Activated gamma-delta T cell treated with anti-CD3 and anti-CD28 coated beads, Interleukin-2, amount 50 U/mL, for 16 hours (primary cell): ENCODE measurements at places on chromosomes 7 and 10.

DNA sequence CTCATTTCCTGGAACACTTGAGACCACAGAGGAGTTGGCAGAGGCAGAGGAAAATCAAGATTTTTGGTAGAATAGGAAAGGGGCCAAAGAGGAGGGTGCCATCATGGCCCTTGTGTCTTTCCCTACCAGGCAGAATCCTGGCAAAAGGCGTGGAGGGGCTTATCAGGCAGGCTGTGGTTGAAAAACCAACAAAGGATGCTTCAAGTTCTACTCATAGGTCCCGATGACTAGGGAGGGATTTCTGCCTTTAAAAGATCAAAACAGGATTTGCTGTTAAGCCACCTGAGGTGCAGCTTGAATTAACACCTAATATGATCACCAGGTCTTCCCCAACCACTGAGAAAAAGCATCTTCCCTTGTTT lies 45.7 kb downstream of the BPGM start:
- no peak for DNase-seq

DNA sequence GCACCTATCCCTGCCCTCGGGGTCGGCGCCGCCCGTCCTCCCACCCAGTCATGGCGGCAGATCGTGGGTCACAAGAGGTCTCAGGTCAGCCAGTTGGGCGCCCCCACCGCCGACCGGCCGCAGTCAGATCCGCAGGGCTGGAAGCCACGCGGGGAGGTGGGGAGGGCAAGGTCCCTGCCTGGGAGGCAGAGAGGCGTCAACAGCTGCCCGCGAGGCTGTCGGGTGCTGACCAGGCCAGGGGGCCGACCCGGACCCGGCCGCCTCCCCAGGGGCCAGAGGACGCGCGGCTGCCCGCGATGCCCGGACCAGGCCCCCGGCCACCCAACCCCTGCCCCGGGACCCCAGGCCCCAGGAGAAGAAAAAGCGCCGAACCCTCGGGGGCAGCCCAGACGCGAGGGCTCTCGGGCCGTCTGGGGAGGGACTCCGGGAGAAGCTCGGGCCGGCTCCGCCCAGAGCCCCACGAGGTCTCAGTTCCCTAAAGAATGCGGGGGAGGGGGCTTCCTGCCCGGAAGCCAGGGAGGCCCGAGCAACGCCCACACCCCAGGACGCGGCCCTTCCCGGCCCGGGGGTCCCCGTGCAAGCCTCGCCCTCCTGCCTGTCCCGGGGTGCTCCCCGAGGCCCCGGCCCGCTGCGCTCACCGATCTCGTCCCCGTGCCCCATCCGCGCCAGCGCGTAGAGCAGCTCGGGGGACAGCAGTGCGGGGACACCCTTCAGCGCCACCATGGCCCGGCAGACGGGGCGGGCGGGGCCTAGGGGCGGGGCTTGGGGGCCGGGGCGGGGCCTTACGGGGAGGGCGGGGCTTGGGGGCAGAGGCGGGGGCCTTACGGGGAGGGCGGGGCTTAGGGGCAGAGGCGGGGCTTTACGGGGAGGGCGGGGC lies at the start of gene FUOM:
TSS of gene FUOM (minus strand) at position 735 of the 877 bp plus-strand sequence. CDS start at position 723, 12 bp downstream.
- peak; percentile 48 for DNase-seq

GRCh38 chr10:86393862-86394455 lies 27.4 kb upstream of the GRID1 start:
- no peak for DNase-seq

DNA sequence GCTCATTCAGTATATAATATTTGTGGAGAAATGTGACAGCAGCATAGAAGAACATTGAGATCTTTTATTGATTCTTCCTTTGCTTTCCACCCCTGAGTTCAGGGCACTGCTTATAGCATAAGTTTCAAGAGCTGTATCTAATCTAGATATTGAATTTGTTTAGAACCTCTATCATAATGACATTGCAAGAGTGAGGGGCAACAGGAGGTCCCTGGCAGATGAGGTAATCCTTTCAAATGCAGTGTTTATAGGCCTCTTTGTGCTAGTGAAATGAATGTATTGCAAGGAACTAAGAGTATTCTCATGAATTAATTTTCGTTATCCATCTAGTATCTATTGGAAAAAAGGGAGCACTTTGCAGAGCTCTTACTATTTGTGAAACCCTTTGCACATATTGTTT lies 167.2 kb upstream of the FERD3L start:
- no peak for DNase-seq

GRCh38 chr10:101238732-101239105 lies 9.5 kb upstream of the LBX1 start:
- no peak for DNase-seq

GRCh38 chr7:158286210-158286609 lies 301.4 kb downstream of the PTPRN2 start:
- DNase-seq: no peak

DNA sequence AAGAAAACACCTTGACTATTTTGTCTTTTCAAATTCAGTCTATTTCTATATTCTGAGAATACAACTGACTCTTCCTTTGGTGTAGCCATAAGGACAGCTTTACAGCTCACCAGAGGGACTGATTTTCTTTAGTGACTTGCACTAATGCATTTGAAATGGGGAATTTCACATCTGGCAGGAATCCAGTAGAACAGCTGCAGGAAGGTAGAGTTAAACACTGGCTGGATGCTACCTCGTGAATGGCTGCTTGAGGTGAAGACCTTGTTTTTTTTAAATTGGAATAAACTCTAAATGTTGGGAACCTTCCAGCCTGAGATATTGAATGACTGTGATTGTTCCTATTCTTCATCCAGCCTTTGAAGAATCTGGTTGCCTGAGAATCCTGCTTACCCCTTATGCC lies 139.5 kb upstream of the STK17A start:
- DNase-seq: no peak

DNA sequence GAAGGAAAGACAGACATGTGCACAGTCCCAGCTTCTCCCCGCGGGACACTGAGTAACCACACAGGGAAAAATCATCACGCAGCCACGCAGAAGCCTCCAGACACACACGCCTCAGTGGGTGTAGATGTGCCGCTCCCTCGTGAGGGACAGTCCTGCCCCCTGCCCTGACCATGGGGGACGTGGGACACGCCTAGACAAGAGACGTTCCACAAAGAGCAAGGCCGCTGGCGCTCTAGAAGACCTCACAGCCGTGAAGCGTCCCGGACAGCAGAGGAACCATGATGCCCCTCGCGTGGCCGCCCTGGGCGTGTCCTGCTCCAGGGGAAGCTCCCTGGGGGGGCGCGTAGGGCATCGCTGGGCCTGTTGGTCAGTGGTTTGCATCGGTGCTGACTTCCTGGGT lies 210.8 kb downstream of the DNAJB6 start:
- no peak for DNase-seq

DNA sequence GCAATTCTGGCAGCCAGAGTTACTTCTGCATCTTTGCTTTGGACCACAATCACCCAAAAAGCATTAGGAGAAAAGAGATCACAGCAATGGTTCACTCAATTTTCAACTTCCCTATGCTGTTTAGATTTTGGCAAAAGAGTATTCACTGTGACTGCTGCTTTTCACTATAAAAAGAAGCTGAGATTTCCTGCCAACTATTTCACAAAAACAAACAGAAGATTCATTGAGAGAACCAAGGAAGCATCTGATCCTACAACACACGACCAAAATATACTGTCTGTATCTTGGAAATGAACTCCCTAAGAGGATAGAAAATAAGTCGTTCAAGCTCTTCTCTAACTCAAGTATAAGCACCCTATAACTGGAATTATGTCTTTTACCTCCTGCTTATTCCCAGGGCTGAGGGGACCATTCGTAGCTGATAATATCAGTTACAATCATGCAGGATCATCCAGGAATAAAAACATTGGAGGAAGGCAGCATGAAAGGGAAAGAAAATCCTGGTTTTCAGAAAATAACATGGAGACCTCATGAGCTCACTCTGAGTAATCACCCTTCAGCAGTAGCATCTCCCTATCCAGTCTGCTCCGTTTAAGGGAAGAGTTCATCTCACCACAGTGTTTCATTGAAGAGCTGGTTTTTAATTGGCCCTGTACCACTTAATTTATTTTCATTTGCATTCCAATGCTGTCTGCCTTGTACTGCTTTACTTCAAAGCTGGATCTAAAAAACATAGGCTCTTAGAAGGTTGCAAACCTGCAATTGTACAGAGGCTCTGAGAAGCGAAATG lies 256.2 kb downstream of the PAXIP1 start:
- no peak for DNase-seq

- no peak for DNase-seq
Observed at GRCh38 chr7:45716380-45717203, 142.4 kb downstream of the ADCY1 start.

GRCh38 chr10:100041306-100042002 lies 31.7 kb upstream of the DNMBP start:
- DNase-seq: no peak

- DNase-seq: no peak
Observed at GRCh38 chr10:90642136-90642535, 215.7 kb downstream of the HTR7 start.

GRCh38 chr10:58642283-58642682 lies 129.6 kb downstream of the BICC1 start:
- no peak for DNase-seq

DNA sequence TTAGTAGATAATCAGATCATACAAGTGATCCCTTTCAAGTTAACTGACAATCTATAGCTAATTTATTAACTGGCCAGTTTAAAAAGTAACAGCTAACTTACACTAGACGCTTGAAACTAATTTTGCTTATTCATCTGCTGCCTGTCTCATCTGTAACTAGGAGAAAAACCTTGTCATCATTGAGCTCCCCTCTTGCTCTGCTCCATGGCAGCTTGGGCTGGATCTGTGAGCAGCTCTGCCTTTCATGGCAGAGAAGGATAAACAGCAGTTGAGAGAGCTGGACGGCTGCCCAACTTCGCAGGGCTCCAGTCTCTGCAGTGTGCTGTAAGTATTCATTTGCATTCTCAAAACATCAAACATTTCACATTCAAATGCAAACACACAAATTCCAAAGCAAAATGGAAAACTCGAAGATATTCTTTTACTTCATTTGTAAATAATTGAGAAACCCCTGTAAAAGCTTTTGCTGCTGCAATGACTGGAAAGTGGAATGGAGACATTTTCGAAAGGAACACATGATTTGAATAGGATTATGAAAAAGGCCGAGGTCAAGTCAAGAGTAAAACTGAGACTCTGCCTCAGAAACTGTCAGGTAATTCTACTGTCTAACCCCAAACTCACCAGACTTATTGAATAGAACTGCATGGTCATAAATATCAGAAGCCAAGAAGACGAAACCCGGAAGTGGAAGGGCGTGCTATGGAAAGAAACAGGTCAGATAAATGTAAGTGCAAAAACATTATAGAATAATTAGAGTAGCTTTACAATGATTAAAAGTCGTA lies 17.6 kb downstream of the SLC35B4 start:
- no peak for DNase-seq

DNA sequence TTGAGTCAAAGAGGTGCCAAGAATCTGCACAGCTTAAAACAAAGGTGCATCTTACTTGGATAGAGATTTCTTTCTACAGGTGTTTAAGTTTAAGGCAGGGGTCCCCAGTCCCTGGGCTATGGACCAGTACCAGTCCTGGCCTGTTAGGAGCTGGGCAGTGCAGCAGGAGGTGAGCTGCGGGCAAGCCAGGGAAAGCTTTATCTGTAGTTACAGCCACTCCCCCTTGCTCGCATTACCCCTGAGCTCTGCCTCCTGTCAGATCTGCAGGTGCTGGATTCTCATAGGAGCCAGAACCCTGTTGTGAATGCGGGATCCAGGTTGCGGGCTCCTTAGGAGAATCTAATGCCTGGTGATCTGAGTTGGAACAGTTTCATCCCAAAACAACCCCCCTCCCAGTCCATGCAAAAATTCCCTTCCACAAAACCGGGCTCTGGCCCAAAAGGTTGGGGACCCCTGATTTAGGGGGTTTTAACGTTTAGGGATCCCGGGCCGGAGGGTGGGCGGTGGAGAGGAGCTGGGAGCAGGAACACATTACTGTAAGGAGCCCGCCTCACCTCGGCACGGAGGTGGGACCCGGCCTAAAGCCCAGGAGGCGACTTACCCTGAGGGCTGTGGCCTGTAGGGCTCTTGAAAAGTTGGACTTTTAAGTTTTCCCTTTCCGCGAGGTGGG lies 60.2 kb downstream of the ZNF467 start:
- no peak for DNase-seq

DNA sequence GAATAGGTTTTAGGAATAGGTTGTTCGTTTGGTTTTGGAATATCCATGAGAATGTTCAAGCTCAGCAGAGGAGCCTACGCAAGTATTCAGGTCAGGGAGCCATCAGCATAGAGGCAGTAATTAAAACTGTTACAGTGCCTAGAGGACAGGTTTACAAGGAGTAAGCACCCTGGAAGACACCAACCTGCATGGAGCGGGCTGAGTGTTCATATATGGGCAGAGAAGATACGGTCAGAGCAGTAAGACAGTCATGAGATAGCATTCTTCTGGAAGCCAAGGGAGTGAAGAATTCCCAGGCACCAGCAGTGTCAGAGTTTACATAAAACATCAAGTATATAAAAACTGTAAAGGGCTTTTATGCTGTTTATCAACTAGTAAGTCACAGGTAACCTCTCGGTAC lies 96.5 kb downstream of the LRRC4 start:
- DNase-seq: no peak

DNA sequence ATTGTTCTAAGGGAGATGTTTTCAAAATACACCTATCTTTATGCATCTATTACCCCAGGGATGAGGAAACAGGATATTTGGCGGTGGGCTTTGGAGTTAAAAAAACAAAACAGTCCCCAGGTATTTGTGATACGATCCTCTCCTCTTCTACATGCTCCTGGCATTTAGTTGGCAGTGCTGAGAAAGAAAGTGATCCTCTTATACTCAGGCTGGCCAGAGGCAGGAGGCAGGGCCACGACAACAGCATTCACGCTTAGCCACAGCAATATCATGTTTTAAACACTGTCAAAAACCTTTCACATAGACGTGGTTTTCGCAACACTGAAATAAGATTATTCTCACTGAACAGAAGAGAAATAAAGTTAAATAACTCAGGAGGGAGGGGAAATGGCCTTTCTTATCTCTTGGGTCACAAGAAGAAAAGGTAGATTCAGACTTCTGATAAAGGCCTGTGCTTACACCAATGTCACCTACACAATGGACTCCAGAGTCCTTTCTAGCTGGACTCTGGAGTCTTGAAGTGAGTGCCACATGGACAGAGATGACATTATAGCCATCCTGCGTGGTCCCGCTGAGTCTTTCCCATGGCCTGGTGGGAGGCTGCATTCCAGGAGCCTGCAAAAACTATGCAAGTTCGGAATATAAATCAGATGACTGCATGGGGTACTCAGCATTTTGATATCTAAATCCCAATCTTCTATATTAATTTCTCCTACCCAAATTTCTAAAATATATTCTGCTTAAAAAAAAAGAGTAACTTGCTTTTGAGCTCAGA lies 88.7 kb downstream of the PIP4K2A start:
- DNase-seq: no peak

- no peak for DNase-seq
Observed at GRCh38 chr10:115882021-115882420, 391.0 kb downstream of the GFRA1 start.

- no peak for DNase-seq
Observed at GRCh38 chr7:147062897-147063296, 946.3 kb downstream of the CNTNAP2 start.

GRCh38 chr7:2037808-2038522 lies 194.8 kb downstream of the MAD1L1 start:
- no peak for DNase-seq
